Cortex of kidney (tissue), 1 donor: ENCODE measurements at places on chromosomes 4 and X.

- DNase-seq, result no peak
Measured at GRCh38 chr4:141636771-141637460, 533 bp downstream of the IL15 start.

- DNase-seq, result no peak
Measured at GRCh38 chrX:38278682-38279081, 48.6 kb downstream of the RPGR start.

GRCh38 chr4:35900286-35901243, 343.7 kb downstream of the ARAP2 start:
- DNase-seq, result no peak

DNA sequence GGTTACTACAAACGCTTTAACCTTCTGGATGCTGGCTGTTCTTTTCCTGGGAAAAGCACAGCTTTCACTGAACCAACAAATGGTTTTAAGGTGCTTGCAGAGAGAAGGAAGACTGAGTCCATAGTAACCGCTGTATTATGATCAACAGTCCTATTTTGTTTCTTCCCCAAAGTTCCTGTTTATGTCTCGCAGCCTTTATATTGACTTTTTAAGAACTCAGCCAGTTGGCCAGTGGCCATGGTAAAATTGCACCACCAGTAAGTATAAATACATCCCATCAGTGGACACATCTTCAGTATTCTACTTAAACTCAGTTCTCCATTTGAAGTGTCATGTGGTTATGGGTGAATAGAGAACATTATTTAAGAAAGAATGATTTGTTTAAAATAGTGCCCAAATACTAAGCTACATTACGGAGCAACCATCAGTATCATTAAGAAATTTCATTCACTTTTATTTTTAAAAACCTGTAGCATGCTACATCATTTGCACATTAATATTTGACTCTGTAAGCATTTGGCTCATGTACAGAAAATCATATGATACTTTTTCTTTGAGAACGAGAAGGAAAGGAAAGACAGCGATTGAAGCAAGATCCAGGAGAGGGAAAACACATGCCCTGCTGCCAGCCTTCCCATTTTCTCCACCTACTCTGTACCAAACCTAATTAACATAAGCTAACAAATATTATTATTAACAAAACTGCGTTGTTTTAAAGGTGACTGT, 287.0 kb downstream of the ARHGAP24 start:
- DNase-seq, result no peak

DNA sequence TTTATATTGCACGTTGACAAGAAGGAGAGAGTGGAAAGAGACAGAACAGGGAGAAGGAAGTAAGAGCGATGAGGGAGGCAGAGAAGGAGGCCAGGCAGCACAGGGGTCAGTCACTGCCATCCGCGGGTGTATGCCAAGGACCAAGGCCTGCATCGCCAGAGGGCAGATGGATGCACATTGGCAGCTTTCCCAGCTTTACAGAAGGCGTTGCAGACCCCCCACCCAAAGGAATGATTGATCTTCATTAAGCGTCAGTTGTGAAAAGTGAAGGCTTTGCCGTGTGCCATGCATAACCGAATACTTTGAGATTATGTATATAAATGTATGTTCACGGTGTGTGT, 21.6 kb downstream of the PIGG start:
- DNase-seq, result no peak

- DNase-seq, result no peak
Measured at GRCh38 chrX:13476384-13476783, 93.0 kb upstream of the EGFL6 start.

GRCh38 chrX:29299684-29300083, 712.4 kb downstream of the IL1RAPL1 start:
- no peak for DNase-seq

GRCh38 chr4:165947019-165947418, 74.0 kb downstream of the TLL1 start:
- no peak for DNase-seq

- no peak for DNase-seq
Measured at GRCh38 chrX:20274121-20274520, 7.4 kb upstream of the RPS6KA3 start.

DNA sequence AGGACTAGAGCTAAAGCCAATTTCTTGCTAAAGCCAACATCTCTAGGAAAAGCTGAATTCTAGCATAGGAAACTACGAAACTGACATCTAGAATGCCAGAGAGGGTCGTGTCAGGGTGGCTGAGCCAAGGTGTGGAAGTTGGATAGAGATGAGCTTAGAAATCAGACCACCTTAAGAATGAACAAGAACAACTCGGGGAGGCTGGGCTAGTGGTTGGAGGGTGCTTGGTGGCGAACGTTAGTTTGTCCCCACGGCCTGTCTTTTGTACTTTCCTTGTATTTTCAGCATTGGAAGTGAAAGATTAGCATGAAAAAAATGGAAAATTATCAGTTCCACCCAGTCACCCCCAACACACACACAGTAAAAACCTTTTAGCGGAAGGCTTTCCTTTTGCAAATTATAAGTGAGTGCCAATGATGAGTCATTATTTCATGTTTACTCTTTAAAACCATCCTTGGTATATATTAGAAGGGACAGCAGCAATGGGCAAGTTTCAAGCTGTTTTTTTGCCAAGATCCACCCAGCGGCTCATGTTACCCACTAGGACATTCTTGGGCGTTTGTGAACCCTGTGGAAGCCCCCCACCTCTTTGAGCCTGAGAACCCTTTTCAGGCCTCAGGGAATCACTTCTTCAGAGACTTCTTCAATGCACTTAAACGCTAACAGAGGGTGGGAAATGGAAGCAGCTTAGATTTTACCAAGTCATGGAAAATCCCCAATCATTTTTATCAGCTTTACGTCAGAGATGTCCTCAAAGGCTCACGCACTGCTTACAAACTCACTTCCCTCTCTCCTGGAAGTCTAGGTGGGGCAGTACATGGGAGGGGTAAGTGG, 4.9 kb upstream of the PPEF1 start:
- no peak for DNase-seq

- DNase-seq, result no peak
Measured at GRCh38 chr4:38621028-38621684, 42.8 kb upstream of the KLF3 start.

- DNase-seq, result no peak
Measured at GRCh38 chrX:53184836-53185235, 40.2 kb downstream of the KDM5C start.

DNA sequence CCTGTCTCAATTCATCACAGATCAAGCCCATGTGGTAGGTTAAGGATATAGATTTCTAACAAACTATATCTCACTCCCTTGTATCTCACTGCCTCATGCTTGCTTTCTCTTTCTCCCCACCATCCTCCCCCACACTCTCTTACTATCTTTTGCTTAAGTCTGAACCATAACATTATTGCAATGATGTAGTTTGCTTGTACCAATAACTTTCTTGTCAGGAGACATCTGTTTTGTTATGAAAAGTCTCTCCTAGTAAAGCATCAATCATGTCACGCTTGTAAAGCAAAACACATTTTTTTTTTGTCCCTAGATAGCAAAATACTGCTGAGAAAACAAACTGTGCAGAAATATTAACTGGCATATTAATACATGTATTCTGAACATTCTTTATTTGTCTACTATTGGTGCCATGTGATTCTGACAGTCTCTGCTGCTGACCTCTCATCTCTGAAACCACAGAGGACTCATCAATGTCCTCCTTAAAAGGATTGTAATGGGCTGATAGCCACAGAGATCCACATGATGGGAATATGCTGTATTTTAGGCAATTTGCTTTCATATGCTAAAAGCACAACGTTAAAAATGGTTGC, 217.5 kb downstream of the VEGFC start:
- no peak for DNase-seq

- DNase-seq, result no peak
Measured at GRCh38 chr4:37388681-37389365, 144.3 kb downstream of the NWD2 start.

DNA sequence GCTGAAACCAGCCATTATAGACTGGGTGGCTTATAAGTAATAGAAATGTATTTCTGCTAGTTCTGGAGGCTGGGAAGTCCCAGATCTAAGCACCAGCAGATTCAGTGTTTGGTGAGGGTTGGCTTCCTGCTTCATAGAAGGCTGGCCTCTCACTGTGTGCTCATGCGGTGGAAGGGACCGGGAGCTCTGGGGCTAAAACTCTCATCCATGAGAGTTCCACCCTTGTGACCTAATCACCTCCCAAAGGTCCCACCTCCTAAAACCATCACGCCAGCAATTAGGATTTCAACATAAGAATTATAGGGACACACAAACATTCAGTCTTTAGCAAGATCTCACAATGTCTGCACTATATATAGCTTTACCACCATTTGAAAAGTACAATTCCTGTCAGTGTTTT, 215.2 kb downstream of the CBR4 start:
- no peak for DNase-seq

DNA sequence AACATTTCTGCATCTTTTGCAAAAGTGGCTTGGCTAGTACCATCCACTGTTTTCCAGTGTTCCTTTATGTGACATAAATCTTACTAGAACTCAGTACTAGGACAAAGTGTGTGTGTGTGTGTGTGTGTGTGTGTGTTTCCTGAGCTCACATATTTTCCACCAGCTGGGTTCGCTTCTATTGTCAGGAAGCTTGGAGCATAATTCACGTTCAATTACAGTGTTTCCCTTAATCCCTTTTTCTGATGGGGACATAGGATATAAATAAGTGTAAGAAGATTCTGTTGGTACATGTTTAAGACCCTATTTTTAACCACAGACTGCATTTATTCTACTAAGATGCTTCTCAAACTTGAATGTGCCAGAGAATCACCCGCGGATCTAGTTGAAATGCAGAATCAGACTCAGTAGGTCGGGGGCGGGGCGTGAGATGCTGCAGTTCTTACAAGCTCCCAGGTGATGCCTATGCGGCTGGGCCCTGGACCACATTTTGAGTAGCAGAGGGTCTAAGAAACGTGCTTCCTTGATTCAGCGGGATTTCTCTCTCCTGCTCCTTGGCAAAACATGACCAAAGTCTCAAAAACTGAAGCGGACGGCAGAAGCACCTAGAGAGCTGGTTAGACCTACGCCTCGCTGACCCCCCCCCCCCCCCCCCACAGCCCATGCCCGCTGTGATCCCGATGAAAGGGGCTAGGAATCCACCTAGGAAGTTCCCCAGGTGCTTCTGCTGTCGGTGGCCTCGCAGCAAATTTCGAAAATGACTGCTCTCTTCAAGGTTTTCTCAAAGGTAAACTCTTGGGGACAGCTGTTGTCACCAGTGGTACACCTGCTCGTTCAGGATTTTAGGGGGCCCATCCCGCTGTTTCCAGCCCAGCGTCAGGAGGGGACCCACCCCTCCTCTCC, 797 bp downstream of the CD99L2 start:
- no peak for DNase-seq

DNA sequence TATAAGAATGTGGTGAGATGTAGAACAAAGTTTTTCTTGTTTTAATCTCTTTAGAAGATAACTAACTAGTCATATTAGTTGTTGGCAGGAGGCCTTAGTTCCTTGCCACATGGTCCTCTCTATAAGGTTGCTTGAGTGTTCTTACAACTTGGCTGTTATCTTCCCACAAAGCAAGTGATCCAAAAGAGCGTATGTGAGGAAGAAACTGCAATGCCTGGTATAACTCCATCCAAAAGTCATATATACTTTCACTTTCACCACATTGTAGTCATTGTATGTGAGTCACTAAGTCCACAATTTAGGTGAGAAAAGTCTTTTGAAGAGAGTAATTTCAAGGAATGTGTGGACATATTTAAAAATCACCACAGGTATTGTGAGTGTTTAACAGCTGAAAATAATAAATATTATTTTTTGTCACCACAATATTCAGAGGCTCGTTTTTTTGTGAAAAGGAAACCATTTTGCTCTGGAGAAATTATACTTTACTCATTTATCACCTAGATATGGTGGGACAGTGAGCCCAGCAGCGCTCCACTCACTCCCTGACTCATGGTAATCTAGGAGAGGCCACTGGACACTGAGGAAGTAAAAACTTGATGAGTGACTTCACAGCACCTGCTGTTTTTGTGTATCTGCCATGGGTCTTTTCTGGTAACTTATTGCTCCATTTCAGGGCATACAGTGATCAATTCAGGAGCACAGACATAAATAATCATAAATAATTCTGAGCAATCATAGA, 369.4 kb upstream of the NDST3 start:
- no peak for DNase-seq

DNA sequence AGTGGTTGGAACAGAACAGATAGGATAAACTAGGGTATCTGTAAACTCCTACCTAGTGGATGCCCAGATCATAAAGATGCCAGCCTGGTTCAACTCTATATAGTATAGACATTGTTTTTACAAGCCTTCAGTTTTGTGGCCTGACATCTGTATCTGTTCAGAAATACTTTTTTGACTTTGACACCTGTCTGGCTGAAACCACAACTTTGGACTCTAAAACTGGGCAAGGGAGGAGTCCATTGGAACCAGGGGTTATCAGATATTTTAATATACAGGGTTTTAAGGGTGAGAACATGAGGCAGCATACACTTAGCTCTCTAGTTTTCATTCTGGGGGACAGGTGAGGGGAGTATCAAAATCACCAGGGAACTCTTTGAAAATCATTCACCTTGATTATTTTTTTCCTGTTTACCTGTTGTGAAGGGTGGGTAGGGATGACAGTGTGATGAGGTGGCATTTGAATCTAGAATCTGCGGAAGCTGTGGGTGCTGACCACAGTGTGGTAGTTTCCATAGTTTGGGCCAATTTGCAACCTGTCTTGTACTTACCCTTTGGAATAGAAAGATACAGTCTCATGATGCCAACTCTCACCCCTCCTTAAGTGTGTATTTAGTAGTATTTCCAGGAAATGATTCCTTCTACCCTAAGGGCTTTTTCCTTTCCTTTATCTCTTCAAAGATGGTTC, 20.6 kb downstream of the GAB1 start:
- DNase-seq, result no peak

GRCh38 chr4:44912980-44913379, 186.6 kb upstream of the GNPDA2 start:
- DNase-seq, result no peak

DNA sequence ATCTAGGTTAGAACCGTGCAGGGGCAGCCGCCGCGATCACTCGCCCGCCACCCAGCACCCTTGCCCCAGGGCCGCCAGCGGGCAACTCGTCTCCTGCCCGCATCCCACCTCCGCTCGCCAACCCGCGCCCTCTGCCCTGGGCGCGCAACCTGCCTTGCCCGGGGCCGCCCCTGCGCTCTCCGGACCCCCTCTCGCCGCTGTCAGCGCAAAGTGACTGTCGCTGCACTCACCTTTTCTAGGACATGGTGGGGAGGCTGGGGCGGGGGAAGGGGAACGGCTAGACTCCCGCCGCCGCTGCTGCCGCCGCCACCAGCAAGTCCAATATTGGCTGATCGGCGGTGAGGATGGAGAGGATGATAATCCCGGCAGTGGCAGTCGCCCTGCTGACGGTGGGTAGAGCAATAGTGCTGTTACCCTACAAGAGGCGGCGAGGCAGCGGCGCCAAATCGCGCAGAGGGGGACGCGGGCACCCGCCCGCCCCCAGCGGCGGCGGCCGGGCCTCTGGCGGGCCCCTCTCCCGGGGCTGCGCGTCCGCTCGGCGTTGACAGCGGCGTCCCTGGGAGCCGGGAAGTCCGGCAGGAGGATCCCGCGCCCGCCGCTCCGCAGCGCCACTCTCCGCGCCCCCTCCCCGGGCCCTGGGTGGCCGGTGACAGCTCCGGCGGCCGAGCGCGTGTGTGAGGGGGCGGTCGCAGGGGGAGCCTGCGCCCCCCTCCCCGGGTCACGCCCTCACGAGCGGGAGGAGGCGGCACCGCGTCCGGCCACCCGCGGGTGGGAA, 2.3 kb upstream of the NR3C2 start:
- DNase-seq, result no peak

GRCh38 chrX:75155447-75155826, 646 bp downstream of the ABCB7 start:
- DNase-seq, result no peak
